Small intestine (tissue), 16 donors: ENCODE measurements at places on chromosomes 16 and 17.
A peak's percentile ranks its signal among the peaks of the same experiment; 100 is the strongest.

DNA sequence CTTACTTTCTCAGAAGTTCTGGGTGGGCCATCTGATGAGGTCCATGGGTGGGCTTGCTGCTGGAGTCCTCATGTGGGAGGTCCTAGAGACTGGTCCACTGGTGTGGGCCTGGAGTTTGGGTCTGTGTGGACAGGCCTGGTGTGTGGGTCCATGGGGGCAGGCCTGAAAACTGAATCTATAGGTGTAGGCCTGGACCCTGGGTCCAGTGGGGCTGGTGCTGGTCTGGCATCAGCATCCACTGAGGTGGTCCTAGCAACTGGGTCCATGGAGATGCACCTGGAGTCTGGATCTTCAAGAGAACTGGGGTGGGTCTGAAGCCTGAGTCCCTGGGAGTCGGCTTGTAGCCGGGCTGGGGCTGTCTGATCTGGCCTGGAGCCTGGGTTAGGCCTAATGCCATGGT, 253.8 kb upstream of the CCL2 start:
- no peak for DNase-seq

DNA sequence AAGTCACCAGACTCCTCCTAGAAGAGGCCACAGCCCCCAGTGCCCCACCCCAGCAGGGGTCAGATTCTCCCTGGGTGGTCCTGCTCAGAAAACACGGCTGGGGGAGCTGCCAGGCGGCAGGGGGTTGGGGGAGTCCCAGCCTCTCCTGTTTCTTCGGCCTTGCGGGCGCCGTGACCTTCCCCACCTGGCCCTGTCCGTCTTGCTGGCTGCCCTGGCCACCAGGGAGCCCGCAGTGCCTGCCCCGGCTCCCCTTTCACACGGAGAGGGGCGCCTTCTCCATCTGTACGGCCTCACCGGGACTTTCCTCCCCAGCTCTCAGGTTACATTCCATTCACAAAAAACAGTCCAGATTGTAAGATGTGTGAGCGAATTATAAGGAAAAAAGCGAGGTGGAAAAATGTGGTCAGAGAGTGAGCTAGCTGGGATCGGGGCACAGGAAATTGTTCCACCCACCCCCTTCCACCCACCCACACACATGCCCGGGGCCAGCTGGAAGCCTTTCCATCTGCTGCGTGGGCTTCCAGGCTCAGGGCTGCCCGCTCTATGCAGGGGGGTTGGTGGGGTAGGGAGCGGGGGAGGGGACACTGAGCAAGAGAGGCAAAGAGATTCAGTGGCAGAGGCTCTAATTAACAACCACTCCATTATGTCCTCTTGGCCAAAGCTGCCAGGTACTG, 14.6 kb upstream of the CIBAR2 start:
- no peak for DNase-seq

GRCh38 chr16:52494145-52494544, 52.8 kb downstream of the TOX3 start:
- DNase-seq, result no peak

- no peak for DNase-seq
These were observed 48.9 kb downstream of the GTF3C1 start for GRCh38 chr16:27500801-27501200.

DNA sequence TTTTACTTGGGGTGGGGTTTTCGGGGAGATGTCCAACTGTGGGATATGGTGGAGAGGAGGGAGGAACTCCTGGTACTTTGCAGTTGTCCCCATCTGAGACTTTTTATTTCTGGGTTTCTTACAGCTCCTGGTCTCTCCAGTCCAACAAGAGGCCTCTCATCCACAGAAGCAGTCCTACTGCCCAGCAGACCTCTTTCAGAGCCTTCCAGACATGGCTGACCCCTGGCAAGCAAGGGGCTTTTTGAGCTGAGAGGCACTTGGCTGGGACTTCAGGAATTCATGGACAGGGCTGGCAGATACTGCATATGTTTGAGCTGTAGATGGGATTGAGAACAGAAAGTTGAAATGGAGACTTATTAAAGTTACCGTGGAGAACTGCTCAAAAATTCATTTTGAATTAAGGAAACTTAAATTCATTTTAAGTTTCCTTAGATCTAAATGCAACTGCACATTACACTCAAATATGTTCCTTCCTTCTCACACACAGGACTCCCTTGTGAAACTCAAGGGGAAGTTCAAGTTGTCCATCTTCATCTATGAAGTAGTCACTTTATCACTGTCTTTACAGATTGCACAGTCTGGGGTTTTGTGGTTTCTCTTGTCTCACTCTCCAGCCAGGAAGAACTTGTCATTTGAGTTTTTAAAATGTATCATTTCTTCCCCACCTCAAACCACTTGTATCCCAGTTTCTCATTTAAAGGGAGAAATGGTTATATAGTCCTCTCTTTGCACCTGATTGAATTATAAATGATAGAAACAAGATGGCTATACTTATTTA, 1.1 kb downstream of the LASP1NB start:
- DNase-seq, result no peak

DNA sequence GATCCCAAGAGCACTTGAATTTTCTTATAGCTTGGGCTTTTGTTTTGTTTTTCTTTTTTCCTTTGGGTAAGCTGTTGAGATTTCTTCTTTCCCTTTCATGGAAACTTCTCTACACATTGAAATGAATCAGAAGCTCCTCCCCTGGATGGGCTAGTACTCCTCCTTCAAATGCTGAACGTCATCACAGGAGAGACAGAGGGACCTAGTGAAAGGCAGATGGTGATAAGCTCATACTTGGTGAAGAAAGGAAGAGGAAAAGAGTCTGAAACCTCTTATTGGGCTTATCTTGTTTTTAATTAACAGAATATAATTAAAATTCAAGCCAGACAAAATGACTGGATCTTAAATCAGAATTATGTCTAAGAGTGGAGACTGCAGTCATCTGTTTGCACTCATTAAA, 147.3 kb downstream of the SNX11 start:
- DNase-seq, result no peak

GRCh38 chr17:51261024-51261963, 948 bp downstream of the UTP18 start:
- peak; percentile 40 for DNase-seq

DNA sequence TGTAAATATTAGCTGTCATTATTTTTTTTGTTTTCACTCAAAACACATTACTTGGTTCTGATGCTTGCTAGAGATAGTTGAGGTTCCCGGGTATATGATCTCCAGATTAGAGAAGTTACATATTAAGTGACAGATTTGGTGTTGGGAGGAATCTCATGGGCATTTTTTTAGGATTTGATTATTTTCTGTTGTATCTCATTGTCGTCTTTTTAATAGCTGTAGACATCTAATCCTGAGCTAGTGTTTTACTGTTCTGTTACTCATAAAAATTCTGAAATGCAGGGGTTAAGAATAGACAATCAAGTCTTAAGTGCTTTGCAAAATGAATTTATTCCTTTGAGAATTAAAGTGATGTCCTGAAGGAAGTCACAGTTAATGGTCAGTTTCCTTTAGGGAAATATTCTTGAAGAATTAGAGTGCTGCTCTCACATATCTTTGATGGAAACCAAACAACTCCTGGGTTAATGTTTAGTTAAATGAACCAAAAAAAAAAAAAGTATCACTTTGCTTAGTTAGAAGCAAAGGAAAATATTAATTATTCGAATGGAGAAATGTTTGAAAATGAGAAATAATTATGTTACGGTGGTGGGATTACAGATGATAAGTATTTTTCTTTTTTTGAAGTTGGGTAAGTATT, 251.7 kb upstream of the CACNG5 start:
- DNase-seq, result no peak

DNA sequence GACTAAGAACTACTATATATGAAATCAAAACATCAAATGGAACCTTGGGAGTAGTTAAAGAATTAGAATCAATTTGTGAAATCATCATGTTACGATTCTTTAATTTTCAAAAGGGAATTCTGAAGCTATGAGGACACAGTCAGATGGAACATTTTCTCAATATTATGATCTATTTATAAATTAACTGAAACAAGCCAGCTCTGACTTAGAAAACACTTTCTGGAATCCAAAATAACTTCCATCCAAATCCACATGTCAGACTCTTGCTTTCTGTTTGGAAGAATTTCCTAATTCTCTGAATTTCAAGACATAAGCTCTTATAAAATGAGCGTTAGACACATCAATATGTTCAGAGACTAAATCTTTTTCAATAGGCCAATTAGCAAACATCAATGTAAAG, 737.7 kb upstream of the SOX9 start:
- DNase-seq, result no peak

GRCh38 chr17:55585629-55586028, 74.4 kb upstream of the SMIM36 start:
- DNase-seq, result no peak

DNA sequence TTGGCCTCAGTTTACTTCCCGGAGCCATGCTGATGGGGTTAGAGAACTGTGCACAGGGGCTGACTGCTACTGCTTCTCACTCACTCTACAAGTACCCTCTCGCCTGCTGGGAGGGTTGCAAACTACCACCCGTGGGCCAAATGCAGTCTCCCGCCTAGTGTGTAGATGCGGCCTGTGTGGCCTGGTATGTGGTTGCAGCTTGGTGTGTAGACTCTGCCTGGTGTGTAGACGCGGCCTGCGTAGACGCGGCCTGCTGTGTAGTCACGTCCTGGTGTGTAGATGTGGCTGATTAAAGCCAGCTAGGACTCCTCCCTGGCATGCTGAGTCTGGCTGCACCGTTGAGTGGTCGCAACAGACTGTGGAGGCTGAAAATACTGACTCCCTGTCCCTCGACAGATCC, 7.3 kb downstream of the CANT1 start:
- no peak for DNase-seq

GRCh38 chr17:2904135-2904534, 107.9 kb downstream of the RAP1GAP2 start:
- peak; percentile 77 for DNase-seq

DNA sequence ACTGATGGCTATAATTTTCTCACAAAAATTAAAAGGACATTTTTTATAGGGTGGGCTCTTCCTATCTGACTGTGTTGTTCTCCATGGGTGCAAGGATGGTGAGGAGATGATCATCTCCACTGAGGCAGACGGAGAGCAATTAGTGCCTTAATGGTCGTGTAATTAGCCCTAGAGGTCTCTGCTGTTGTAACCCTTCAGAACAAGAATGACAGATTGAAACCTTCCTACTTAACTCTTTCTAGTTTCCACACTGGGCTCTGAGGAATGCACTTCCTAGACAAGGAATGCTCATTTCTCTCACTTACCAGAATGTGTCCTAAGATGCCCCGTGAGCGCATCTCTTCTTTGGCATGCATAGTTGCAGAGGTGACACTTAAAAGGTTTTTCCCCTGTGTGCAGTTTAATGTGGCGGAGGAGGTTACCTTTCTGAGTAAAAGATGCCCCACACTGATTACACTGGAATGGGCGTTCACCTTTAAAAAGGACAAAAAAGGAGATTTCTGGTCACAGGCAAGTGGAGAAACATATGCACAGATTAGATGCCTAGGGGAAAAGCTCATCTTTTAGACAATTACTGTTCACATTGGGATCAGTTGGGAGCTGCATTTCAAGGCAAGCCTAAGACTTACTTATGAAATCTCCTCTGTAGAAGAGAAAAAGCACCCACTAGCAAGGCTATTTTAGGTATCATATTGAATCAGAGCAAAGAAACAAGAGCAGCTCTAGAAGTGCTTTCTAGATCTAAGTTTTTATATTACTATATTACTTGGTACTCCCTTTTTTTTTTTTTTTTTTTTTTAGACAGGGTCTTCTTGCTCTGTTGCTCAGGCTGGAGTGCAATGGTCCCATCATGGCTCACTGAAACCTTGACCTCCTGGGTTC, 53.6 kb downstream of the GRB7 start:
- no peak for DNase-seq

GRCh38 chr17:81448950-81449349, 53.7 kb downstream of the BAHCC1 start:
- no peak for DNase-seq

DNA sequence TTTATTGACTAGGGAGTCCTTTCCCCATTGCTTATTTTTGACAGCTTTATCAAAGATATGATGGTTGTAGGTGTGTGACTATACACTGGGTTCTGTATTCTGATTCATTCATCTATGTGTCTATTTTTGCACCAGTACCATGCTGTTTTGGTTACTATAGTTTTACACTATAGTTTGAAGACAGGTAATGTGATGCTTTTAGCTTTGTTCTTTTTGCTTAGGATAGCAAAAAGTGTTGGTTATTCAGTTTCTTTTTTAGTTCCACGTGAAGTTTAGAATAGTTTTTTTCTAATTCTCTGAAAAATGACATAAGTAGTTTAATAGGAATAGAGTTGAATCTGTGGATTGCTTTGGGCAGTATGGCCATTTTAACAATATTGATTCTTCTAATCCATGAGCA, 50.1 kb downstream of the NACA2 start:
- DNase-seq, result no peak

DNA sequence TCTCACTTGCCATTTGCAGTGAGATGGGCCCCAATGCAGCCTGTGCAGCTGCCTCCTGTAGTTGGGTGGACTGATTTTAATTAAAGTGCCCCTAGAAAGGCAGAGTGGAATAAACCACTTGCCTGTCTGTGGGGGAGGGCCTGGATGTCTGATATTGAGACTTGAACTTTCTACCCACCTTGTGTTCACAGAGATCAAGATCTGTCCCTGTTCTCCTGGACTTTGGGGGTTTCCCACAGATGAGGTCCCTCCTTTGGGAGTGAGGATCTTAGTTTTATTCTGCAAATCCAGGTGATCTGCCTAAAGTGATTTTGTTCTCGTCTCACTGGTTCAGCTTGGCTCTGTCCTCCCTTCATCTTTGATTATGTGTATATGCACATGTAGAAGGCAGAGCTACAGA, 7.7 kb upstream of the DHRS13 start:
- DNase-seq, result no peak

GRCh38 chr16:57167953-57168352, 17.9 kb downstream of the PSME3IP1 start:
- peak; percentile 51 for DNase-seq
